Stimulated activated CD4-positive, alpha-beta T cell treated with anti-CD3 and anti-CD28 coated beads, Interleukin-15, amount 100 ng/mL, for 1 hour (primary cell): ENCODE measurements at places on chromosomes 2 and 18.

GRCh38 chr2:27088634-27089033 is 2.1 kb downstream of the KHK start:
- no peak for DNase-seq

DNA sequence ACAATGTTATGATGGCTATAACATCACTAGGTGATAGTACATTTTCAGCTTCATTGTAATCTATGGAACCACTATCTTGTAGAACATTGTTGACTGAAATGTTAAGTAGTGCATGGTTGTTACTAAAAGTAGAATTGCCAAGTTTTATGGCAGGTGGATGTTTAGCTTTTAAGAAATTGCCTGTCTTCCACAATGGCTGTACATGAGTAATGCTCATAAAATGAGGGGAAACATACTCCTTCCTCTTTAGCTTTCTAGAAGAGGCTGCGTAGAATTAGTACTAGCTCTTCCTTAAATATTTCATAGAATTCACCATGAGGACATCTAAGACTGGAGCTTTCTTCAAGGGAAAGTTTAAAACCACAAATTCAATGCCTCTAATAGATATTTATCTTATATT is 161.0 kb downstream of the TPGS2 start:
- no peak for DNase-seq

DNA sequence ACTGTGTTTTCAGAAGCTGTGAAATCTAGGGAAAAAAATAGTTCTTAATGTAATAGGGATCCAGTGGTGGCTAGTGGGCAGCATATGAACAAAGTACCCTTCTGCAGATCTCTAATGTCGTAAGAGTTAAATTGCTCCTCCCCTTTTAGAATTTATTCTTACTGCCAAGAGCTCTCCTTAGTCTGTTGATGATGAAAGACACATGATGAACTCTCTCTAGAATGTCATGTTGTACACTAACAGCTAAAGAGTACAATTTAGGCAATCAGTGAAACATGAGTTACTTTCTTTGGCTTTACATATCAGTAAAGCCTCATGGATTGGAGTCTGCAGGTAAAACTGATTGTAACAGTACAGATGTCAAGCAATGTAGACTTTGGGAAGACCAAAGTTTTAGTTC is 84.2 kb downstream of the SLC39A10 start:
- no peak for DNase-seq

DNA sequence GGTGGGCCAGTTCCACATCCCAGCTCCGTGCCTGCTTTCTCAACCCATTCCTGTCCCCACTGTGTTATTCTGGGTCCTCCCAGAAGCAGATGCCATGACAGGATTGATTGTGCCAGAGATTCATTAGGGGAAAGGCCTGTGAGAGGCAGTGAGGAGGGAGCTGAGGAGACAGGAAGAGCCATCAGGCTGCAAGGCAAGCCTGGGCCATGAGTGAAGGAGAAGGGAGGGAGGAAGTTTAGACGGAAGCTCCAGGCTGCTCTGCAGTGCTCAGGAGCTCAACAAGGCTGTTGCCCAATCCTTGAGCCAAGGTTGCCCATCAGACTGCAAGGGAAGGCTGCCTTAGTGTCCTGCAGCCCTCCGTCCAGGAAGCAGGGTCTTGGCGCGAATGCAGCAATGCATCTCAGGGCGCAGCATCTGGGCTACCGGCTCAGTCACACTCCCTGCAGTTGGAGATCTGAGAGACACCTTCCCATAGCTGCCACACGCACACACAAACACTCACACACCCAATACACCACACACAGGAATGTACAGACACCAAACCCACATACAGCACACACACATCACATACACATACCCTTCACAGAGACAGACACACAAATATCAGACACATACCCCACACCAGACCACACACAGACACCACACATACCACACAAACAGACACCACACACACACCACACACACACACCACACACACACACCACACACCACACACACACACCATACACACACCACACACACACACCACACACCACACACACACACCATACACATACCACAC is 139.5 kb upstream of the NDUFV2 start:
- DNase-seq = no peak

DNA sequence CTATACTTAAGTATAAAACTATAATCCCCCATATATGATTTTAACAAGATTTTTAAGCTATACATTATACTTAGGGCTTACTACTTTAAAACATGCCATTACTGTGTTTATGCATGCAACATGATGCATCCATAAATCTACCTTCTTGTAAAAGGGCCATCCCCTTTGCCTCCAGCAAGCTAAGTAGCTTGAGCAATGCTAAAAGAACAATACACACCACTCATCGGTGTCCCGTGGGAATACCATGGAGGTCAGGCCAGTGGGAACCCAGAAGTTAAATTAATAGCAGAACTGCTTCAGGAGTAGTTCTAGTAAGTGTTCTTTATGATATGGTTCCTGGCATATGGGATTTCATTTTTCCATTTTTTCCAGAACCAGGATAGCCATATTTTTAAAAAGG is 37.8 kb downstream of the SH3RF3 start:
- no peak for DNase-seq

DNA sequence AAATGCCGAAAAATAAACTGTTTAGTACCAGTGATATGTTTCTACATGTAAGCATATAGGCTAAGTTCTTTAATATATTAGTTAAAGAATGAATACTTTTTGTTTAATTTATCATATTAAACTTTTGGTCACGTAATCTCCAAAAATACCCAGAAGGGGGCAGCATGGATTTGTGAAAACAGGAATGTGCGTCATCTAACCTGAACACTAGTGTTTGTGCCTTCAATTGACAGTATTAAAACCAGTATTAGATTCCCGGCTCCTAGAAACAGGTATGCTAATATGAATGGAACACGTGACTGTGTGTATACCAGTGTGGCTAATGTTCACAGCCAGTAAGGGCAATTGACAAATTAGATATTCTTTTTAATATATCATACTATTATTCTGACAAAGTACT is 51.8 kb downstream of the WDR7 start:
- DNase-seq = no peak
